ENCODE measurements at places on chromosomes 7 and 10.

GRCh38 chr10:61701706-61702105, 39.0 kb downstream of the CABCOCO1 start:
- DNase-seq = no peak

GRCh38 chr7:87027900-87028299, 31.6 kb downstream of the ELAPOR2 start:
- no peak for DNase-seq

- DNase-seq = no peak
These were observed 10.4 kb upstream of the IL15RA start for GRCh38 chr10:5987747-5988146.

DNA sequence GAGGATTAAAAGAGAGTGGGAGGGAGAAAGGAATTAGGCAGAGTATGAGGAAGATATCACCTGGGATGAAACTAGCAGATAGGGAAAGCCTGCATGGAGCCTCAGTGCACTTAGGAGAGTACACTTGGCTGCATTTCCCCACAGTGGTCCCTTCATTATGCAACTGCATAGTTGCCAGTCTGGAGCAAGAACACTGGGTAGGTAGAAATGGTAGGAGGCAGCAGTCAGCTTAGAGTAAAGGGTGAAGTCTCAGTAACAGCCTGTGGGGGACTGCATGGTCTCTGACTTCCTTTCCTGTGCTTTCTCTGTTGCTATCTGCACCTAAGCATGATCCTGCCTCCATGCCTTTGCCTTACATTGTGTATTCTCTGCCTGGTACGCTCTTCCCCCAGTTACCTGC, 14.0 kb upstream of the PCGF5 start:
- DNase-seq = no peak

DNA sequence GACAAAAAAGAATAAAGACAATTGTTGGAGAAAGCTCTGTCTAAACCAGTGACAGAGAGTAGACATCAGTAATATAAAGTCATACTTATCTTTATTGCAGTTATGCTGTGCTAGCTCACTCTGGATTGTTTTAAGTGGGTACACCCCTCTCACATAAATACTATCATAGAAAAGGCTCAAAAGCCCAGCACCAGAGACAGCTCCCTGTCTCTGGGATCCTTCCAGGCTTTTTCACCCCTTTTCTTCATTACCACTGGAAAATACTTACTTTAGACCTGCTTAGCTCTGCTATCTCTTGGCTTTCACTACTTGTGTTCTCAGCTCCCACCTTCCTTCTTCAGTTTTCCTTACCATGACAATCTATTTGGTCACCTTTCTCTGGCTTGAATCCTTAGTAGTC, 259.1 kb upstream of the MINDY3 start:
- no peak for DNase-seq

GRCh38 chr10:95500649-95501048, 60.5 kb downstream of the SORBS1 start:
- no peak for DNase-seq

GRCh38 chr7:143993924-143994323, 6.2 kb upstream of the OR6B1 start:
- no peak for DNase-seq

GRCh38 chr7:2820508-2820934, 23.6 kb downstream of the GNA12 start:
- DNase-seq = no peak

GRCh38 chr10:127243490-127244272, 47.3 kb upstream of the INSYN2A start:
- no peak for DNase-seq

DNA sequence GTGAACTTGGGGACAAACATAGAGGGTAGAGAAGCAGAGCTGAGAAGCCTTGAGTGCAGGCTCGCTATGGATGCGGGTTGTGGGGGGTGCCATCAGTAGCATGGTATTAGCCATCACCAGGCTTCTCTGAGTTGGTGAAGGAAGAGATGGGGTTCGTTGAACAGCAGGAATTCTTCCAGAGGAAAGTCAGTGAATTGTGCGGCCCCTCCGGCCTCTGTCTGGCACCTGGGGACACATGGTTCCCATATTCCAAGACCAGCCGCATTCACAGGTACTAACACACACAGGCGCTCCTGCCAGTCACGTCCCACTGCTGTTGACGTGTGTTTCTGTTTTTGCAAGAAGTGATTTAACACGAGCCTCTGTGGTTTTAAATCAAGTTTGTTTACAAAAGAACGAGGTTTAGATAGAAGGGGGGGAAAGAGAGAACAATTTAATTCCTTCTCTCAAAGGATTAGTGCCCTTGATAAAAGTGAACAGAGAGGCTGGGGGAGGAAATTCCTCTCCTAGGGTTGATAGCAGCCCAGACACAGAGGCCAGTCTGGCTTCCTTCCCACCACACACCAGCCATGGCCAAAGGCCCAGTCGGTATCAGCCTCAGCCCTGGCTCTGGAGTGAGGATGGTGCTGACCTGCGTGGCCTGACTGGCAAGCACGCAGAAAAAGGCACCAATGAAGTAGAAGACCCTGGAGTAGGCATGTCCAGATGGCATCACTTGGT, 252.6 kb upstream of the IGFBP3 start:
- DNase-seq = no peak

GRCh38 chr7:32518534-32519140, 23.3 kb downstream of the AVL9 start:
- no peak for DNase-seq

GRCh38 chr10:77293773-77294172, 343.8 kb downstream of the KCNMA1 start:
- no peak for DNase-seq
